ENCODE measurements at places on chromosomes 5 and 9. TPM values are rescaled to one million over a fixed set of nuclear protein-coding genes. Genes with fewer than 3 reads are reported as not detected.

DNA sequence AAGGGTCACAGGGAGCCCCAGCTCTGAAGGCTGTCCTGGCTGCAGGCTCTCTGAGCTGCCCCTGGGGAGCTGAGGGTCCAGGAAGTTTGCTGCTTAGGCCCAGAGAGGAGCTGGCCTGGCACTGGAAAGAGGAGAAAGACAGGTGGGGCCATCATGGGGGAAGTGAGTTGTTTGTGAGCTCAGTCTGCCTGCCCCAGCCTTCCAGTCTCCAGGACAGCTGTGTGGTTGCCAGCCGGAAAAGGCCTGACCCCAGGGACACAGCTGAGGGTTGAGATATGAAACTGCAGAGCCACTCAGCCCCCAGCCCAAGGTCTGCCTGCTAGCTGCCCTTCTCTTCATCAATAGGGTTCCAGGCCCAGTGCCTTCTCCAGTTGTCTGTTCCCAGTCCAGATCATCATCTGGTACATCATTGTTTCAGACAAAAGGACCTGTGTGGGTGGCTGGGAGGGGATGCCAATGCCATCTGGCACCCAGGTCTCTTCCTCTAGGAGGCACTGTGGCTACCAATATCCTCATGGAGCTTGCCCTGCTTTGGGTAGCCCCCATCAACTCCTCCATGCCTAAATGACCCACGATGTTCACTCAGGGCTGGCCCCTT is 4.3 kb upstream of the DDX41 start:
- DNase-seq: no peak

DNA sequence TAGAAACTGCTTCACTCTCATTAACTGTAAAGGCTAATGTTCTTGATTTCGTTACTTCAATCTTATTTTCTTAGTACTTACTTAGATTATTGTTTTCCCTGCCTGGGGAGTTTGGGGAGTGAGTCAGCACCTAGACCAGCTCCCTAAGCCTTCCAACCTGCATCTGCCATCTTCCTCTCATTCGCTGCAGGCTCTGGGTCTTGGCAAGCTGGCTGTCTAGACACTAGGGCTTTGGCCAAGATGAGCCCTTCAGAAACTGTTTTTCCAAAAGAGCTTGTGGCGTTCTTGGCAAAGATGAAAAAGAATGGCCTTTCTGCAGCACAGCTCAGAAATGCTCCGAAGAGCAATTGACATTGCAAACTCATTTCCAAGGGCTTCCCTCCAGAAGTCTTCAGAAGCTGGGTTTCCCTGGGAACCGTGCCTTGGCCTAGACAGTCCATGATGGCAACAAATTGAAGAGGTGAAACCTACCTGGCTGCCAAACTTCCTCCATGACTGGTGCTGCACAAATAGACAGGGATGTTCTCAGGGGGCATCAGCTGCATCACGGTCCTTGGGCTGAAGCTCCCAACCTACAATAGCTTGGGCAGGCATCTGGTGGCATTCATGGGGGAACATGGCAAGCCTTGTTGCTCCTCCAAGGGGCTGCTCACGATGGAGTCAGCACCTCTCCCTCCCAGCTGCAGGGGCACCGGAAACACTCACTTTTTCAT is 76.6 kb downstream of the NSUN2 start:
- DNase-seq: no peak

DNA sequence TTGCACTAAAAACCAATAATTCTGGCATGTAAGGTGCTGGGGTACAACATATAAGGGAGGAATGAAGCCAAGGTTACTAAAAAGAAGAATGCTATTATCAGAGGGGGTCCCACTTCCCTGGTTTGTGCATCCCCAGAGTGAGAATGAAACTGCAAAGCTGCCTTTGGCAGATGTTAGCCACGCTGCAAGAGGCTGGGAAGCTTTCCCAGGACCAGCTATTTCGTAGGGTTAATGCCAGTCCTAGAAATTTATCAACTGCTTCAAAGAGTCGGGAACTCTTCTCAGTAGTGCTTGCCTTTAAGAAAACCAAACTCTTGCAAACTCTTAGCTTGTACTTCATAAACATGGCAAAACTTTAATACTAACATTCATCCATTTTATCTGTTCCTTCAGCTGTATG is 87.5 kb upstream of the NR5A1 start:
- DNase-seq: no peak

DNA sequence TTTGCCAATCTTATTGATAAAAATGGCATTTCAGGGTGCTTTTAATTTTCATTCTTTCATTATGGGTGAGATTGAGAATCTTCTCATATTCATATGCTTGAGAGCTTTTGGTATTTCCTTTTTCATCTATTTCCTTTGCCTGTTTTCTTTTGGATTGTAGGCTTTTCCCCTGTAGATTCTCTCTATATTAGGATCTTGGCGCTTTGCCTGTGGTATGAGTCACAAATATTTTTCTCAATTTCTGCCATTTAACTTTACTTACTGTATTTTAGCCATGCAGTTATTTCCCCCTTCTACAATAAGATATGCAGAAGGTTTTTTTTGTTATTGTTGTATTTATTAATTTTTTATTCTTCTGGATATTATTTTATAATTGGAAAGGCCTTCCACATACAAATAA is 21.5 kb upstream of the KLF9 start:
- no peak for DNase-seq

- no peak for DNase-seq
Observed at GRCh38 chr5:178739452-178740180, 9.2 kb upstream of the ZNF354A start.

- DNase-seq: peak; percentile 19
Observed at GRCh38 chr9:83444110-83444509, 94.1 kb downstream of the FRMD3 start.

- DNase-seq: no peak
Observed at GRCh38 chr5:14545308-14545707, 36.3 kb upstream of the OTULINL start.

DNA sequence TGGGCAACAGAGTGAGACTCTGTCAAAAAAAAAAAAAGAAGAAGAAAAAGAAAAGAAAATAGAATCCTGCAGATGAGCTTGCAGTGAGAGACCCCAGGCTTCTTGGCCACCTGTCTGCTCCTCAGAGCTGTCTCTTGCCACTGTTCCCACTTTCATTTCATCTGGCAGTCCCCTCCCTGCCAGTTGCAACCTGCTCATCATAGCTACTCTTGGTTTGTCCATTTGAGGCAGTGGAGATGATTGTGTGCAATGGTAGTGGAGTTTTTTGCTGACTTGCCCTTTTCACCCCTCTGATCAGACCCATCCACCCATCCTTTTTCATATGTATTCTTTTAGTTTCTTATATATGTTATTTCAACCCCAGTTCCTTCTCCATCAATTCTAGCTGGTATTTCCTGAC is 28.7 kb downstream of the ANKRD33B start:
- DNase-seq: no peak

GRCh38 chr5:41408676-41409443 is 101.5 kb downstream of the PLCXD3 start:
- DNase-seq: no peak

DNA sequence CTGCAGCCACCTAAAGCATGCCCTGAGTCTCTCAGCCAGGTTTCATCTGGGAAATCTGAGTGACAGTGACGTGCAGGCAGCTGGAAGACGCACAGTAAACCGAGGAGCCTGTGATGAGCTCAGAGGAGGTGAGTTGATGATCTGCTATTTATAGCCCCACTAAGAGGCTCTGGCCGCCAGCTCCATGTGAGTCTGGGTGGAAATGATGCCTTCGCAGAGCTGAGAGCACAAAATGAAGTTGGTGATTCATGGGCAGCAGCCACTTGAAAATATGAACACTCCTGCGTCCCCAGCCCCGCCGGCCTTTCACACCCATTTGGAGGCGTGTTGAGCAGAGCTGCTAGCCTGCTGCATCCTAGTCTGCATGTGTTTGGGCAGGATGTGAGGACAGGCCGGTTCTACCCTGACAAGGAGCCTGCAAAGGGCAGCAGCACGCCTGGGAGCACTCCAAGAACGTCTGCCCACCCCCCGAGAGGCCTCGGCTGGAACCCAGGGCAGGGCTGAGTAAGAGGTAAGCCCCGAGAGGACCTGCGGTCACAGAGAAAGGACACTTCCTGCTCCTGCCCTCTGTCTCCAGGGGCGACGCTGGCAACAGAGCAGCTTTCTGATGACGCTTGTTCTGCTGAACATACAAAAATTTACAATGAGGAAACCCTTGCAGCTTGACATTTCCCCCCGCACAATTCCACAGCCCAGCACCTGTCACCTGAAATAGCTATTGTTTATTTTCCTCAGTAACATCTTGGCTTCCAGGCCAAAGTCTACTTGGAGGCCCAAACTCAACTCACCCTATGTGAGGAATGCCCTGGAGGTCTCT is 25.1 kb upstream of the CDKN2AIPNL start:
- peak; percentile 72 for DNase-seq

DNA sequence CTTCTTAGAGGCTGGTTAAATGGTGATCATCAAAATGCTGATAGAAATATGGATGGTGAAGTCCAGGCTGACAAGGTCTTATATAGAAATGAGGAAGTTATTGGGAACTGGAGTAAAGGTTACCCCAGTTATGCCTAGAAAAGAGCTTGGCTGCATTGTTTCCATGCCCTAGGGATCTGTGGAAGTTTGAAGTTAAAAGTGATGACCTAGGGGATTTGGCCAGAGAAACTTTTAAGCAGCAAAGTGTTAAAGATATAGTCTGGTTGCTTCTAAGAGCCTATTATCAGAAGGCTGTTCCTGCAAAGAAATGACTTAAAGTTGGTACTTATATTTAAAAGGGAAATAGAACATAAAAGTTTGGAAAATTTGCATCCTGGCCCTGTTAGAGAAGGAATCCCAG is 200.3 kb downstream of the ICE1 start:
- no peak for DNase-seq

DNA sequence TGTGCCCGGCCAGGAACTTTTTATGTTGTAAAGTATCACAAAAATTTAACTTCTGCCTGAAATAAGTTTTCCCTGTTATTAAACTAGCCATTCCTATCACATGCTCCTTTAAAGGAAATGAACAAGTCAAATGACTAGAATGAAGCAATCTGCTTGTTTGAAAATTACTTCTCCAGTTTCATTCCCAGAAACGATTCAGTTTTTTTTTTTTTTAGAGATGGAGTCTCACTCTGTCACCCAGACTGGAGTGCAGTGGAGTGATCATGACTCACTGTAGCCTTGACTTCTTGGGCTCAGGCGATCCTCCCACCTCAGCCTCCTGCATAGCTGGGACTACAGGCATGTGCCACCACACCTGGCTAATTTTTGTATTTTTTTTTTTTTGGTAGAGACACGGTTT is 13.3 kb upstream of the GNG10 start:
- no peak for DNase-seq

DNA sequence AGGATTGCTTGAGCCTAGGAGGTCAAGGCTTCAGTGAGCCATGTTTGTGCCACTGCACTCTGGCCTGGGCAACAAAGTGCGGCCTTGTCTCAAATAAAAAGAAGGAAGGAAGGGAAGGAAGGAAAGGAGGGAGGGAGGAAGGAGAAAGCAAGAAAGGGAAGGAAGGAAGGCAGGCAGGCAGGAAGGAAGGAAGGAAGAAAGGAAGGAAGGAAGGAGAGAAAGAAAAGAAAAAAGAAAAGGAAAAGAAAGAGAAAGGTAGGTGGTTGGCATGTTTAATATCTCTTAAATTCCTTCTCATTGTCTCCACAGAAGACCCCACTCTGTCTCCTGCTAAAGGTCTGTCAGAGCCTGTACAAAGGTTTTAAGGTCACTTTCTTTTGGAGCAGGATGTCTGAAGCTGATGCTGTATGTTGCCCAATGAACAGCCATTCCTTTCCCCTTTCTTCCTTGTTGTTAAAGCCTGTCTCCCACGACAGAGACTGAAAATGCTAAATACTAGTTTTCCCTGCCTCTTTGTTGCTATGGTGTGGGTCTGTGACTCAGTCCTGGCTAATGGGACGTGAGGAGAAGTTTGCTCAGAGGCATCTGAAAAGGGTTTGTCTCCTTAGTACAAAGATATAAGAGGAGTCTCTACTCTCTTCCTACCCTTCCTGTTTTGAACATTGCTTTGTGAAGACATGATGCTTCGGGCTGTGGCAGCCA is 213.3 kb downstream of the PCSK1 start:
- no peak for DNase-seq

DNA sequence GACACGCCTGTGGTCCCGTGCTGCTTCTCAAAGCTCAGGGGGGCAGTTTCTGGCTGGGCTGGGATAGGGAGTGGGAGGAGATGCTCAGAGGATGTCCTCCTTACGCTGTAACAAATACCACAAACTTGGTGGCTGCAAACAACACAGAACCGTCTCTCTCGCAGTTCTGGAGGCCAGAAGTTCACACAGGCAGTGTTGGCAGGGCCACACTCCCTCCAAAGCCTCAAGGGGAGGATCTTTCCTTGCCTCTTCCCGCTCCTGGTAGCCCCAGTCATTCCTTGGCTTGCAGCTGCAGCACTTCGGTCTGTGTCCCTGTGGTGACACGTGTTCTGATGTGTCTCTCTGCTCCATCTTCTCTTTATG is 10.4 kb upstream of the ORM1 start:
- DNase-seq: peak; percentile 5

GRCh38 chr9:135554718-135555117 is 6.8 kb upstream of the PAEP start:
- no peak for DNase-seq

DNA sequence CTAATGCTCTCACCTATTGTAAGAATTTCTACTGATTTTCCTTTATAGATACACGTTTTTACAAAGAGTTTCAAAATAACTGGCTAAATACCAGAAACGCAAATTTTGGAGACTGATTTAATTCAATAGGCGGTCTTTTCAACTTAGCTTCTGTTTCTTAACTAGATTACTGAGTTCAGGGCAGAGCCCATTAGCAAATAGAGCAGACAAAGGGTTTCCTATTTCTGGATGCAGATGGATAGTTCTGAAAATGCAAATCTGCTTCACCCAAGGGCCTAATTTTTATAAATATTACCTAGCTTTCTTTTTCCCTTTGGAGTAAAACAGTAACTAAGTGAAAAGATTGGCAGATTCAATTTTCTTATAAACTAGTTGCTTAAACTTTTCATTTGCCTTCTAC is 13.6 kb upstream of the KIAA1958 start:
- DNase-seq: no peak

- no peak for DNase-seq
Observed at GRCh38 chr9:109228093-109228642, 61.1 kb upstream of the FRRS1L start.

DNA sequence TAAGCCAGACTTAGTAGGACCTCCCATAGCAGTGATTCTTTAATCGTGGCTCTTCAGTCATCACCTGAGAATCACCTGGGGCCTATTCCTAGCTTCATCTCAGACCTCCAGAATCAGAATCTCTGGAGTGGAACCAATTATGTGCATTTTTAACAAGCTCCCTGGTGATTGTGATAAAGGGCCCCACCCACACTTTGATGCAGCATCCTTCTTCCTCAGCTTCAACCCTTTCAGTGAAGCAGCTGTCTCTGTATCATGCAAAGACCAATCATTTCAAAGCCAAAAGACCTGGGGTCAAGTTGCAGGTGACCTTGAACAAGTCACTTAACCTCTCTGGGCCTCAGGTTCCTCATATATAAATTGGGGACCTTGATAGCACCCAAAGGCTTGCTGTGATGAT is 17.1 kb downstream of the FBXO10 start:
- DNase-seq: no peak

GRCh38 chr9:133572821-133573361 is 36.3 kb downstream of the FAM163B start:
- DNase-seq: no peak

SPINK13 gene
- total RNA-seq: not detected

TRAF1 gene
- 8.7 TPM for total RNA-seq

SPINK1 gene
- not detected for total RNA-seq

TMEM171 gene
- total RNA-seq: not detected

SLC45A2 gene
- total RNA-seq: not detected

UBLCP1 gene
- total RNA-seq: 23.5 TPM

STPG3 gene
- total RNA-seq: not detected

NCS1 gene
- total RNA-seq: 99.3 TPM

Data from uterus (tissue), 4 donors.